Effector memory CD8-positive, alpha-beta T cell (primary cell): ENCODE measurements at places on chromosomes 2 and 18.

DNA sequence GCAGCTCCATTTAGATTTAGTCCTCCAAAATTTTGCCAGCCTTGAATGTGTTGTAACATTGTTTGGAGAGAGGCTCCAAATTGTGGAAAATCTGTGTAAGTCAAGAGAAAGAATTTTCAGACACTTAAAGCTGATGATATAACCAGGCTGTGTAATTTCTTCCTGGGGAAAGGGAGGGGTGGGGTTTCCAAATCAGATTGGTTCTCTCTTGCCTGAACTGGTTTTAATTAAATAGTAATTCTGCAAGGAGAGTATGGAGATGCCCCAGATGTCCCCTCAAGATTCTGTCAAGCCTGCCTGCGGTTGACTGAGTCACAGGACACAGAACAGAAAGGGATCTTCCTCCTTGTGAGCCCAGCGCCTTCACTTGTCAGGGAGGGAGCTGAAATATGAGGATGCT, 54.5 kb downstream of the C18orf63 start:
- no peak for DNase-seq

GRCh38 chr18:49178321-49178720, 227.6 kb upstream of the SMAD7 start:
- DNase-seq: no peak

DNA sequence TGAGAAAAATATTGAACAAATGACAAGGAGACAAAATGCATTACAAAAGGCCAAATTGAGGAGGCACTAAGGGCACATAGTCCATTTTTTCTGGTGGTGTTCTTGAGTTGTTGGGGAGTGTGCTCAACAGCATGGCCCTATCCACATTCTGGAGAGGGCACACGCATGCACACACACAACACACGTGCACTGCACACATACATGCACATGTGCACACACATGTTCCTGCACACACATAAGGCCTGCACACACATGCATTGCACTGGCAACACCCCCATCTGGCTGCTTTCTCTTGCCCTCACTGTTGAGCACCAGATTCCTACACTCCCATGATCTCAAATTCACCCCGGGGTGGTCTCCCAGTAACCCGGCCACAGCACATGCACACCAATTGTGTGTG, 659.2 kb upstream of the RAB6C start:
- DNase-seq: no peak

DNA sequence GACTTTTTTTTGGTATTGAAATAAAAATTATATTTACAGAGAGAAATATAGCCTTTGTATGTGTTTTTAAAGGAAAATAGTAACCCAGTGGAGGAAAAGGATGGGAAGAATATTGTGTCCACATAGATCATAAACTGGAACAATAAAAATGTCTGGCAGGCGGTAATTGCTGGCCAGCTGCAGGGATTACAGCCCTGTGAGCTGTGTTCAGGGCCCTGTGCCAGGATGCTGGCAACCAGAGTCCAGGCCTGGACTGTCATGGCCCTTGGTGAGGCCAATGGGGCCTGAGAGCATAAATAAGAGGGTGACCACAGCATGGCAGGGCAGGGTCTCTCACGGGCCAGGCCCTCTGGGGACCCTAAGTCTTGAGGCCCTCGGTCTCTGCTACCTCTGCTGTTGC, 171.2 kb downstream of the ACOXL start:
- no peak for DNase-seq

GRCh38 chr2:10222-10875, 36.0 kb downstream of the FAM110C start:
- DNase-seq: no peak

DNA sequence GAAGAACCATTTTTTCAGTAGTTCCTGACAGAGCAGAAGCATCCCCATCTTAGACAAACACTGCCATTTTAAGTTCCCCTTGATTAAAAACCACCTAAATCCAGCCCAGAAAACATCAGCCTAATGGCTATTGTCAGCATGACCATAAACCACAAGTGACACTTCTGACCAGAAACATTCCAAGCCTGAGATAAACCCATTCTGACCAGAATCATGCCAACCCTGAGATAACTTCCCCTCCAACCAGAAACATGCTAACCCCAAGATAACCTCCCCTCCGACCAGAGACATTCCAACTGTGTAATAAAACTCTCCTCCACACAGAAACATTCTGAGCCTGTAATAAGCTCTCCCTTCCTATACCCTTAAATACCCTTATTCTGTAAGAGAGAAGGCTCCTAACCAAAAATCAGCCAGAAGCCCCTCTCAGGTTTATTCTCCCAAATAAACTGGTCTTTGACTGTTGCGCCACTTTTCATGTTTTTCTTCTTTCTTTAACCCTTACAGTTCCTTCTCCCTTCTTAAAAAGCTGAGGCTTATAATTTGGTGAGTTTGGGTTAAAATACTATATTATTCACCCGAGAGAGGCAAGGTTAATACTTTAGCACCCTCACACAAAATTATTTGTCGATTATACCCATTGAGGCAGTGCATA, 149.7 kb downstream of the HNMT start:
- no peak for DNase-seq

GRCh38 chr2:160491911-160492371, 1.7 kb downstream of the RBMS1 start:
- no peak for DNase-seq

DNA sequence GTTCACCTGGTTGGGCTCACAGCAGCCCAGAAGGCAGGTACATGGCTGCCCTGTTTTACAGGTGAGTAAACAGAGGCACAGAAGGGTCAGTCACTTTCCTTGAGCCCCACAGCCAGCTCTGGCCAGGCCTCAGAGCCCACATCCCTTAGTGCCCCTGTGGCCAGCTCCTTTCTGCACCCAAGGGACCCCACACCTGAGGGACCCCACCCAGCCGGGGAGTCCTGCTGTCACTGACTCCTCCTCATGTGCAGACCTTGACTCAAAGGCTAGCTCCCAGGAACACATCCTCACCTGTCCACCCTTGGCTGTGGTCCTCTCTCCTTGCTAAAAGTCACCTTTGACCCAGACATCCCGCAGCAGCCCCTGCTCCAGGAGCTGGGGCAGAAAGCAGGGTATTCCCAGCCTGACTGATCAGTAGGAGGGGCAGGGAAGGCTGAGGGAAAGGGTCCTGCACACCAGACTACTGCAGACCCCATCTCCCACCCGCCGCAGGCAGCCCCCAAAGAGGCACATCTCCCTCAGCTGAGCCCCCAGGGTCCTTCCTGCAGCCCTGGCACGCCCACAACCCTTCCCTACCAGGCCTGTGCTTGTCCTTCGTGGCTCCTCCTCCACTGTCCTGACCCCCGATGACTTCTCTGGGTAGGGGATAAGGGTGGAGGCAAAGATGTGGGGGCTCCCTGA, 9.8 kb upstream of the ARHGEF4 start:
- no peak for DNase-seq

- DNase-seq: no peak
These were observed 11.7 kb upstream of the FAM228A start for GRCh38 chr2:24163186-24163585.

DNA sequence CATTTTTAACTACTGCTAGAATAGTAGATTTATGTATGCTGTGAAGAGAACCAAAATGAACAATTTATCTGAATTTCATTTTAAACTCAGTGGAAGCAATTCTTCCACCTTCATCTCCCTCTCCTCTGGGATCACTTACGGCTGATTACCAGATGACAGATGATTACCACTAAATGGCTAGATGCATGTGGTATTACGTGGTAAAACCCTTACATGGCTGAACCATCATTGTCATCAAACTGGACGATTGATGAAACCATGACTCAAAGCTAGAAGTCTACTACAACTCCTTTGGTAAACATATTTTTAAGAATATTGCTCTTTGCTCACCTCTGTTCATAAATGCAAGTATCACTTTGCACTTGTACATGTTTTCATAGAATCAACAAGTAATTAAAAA, 48.5 kb upstream of the DOCK10 start:
- no peak for DNase-seq

DNA sequence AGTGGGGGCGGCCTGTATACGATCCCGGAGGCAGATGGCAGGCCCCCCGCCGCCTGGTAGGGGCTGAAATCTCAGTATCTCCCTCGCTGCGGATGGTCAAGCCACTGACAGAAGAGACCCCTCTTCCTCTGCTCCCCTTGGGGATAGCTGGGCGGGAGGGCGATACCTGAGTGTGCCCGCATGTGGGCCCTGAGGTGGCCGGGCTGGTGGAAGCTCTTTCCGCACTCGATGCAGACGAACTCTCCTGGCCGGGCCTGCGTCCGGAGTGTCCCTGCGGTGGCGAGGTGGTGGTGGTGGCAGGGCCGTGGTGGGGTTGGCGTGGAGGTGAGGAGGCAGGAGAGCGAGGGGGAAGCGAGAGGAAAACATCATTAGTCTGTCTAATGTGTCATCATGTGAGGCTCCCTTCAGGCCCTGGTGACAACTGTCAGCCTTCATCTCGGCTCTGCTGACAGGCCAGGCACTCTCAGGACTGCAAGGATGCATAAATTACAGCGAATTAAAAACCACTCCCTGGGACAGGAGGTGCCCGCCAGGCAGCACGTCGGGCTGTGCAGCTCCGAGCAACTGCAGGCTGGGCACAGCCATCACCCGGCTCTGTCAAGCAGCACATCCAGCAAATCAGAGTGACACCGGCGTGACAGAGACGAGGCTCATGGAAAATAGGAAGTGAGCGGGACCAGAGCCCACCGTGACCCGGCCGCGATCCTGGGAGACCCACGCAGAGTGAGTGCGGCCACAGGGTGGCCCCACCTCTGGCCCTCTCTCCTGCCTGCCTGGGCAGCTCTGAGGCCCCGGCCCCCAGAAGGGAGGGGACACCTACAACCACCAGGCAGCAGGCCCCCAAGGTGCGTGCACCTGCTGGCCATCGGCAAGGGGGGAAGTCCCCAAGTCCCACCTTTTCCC, 123.5 kb downstream of the ZNF516 start:
- no peak for DNase-seq

- DNase-seq: no peak
These were observed 86.3 kb upstream of the NPAS2 start for GRCh38 chr2:100733391-100734187.

DNA sequence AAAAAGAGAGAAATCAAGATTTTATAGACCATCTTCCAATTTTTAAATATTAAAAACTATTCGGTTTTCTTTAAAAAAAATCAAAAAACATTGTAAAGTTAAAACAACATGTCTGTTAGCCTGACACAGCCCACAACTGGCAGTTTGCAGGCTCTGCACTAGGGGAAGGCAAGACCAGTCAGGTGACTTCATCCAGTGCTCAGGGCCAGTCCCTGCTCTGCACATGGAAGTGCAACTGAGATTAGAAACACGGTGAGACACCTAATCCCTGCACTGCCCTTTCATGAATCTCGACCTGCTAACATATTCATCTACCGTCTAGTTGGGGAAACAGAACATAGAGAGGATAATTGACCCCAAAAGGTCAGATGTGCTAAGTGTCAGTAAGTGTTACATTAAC, 135.2 kb downstream of the BARD1 start:
- DNase-seq: no peak

DNA sequence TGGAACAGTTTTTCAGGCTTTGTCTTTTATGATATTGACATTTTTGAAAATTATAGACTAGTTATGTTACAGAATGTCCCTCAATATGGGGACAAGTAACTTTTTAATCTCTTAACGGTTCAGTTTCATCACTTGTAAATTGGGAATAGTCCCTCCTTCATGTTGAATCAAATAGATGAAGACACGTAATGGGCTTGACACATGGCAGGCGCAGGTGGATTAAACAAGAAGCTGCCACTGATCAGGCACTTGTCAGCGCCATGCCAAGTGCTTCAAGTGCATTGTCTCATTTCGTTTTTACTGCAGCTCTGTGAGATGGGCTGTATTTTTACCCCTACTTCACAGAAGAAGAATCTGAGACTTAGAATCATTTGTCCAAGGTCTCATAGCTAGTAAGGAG, 9.5 kb upstream of the SMAD4 start:
- no peak for DNase-seq

- DNase-seq: no peak
These were observed 19.6 kb upstream of the INO80D start for GRCh38 chr2:206105541-206105940.

GRCh38 chr2:188292348-188293239, 920 bp downstream of the GULP1 start:
- DNase-seq: no peak

- no peak for DNase-seq
These were observed 15.8 kb upstream of the RNU2-63P start for GRCh38 chr2:88032070-88032702.

GRCh38 chr2:9196637-9197036, 10.0 kb upstream of the ASAP2 start:
- no peak for DNase-seq

GRCh38 chr2:101516823-101517690, 42.1 kb upstream of the RFX8 start:
- DNase-seq: no peak

DNA sequence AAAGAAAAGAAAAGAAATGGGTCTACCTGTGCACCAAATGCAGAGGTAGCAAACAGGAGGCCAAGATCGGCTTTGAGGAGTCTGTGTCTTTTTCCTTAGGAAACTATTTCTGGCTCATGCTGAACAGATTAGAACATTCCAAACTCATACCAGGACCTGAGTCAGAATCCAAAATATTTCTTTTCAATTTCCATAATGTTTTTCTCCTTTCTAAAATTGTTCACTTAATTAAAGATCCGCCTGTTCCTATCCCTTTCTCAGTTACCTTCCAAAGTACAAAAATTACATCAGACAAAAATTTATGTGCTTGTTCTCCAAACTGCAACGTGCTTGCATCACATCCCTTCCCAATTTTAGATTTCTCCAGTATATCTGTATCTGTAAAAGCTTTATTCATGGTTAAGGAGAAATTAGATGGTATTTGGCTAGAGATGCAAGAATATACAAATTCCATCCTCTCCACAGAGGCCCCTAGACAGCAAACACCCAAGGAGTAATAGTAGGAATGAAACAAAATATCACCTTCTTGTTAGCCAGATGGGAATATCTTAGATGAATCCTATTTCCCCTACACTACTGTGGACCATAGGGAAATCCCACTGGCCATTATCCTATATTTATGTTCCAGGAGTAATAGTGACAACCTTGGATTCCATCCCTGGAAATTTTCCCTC, 130.6 kb downstream of the LNPK start:
- no peak for DNase-seq

GRCh38 chr2:12463189-12463588, 253.5 kb upstream of the TRIB2 start:
- no peak for DNase-seq

GRCh38 chr2:29724282-29724681, 197.1 kb downstream of the ALK start:
- no peak for DNase-seq

DNA sequence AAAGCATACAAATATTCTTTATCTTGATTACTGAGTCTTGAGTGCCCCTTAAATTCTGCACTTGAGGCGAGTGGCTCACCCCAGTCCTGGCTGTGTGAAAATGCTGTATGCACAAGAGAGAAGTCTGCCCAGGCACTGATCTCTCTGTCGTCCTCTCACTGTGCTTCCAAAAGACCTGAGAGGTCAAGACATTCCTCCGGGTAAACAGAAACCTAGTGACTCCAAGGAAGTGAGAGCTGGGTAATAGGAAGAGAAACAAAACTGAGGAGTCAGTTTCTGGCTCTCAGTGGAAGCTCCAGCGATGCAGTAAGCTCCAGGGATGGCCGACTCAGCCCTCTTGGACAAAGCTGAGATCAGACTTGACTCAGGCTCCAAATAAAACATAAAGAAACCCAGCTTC, 70.9 kb downstream of the AAK1 start:
- DNase-seq: no peak

- no peak for DNase-seq
These were observed 176.3 kb downstream of the SEPTIN10 start for GRCh38 chr2:109437325-109438090.

GRCh38 chr2:236307641-236308040, 43.4 kb upstream of the ASB18 start:
- DNase-seq: no peak
